ENCODE measurements at places on chromosomes 7 and 10.

DNA sequence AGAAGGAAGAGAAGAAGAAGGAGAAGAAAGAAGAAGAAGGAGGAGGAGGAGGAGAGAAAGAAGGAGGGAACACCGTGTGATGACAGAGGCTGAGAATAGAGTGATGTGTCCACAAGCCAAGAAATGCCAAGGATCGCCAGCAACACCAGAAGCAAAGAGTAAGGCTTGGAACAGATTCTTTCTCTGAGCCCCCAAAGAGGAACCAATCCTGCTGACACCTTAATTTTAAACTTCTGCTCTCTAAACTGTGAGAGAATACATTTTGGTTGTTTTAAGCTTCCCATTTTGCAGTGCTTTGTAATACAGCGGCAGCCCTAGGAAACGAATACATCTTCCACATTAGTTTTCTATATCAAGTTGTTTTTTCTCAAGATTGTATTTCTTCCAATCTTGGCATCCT is 13.9 kb upstream of the WNT8B start:
- no peak for DNase-seq

GRCh38 chr10:60314069-60314940 is 75.4 kb downstream of the ANK3 start:
- no peak for DNase-seq

DNA sequence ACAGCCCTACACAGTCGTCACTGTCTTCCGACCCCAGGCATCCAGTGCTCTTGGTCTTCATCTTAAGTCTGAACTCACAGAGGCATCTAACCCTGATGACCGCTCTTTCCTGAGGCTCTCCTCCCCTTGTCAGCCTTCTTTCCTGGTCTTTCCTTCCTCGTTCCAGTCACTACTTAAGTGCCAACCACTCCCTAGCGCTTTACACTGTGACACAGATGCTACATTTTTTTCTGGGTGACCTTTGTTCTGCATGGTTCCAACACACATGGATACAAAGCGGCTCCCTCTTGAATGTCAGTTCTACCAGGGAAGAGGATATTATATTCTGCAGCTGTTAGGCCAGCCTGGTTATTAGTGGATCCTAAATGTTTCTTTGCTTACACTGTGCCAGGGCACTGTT is 12.7 kb downstream of the YWHAG start:
- DNase-seq = no peak

GRCh38 chr10:127048630-127049029 is 143.4 kb downstream of the DOCK1 start:
- no peak for DNase-seq

GRCh38 chr10:74738985-74739567 is 87.3 kb upstream of the KAT6B start:
- DNase-seq = no peak

DNA sequence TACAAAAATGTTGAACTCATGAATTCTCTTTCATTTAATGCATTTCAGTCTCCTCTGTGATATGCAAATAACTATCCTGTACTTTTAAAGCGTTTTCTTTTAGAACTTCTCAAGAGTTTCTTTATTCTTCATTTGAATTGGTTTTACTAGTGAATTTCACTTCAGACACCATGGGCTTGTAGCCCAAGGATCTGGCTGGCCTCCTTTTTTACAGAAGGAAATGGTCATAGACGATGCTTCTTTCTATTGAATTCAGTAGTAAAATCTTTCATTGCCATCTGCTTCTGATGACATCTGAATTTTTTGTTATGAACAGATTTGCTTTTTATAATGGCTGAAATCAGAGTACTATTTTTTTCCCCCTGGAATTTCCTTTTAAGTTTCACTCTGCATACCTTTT is 135.2 kb upstream of the ETV1 start:
- no peak for DNase-seq

- DNase-seq = no peak
Measured at GRCh38 chr10:20034732-20035131, 218.5 kb downstream of the PLXDC2 start.

GRCh38 chr7:1737956-1738355 is 67.9 kb downstream of the ELFN1 start:
- no peak for DNase-seq

DNA sequence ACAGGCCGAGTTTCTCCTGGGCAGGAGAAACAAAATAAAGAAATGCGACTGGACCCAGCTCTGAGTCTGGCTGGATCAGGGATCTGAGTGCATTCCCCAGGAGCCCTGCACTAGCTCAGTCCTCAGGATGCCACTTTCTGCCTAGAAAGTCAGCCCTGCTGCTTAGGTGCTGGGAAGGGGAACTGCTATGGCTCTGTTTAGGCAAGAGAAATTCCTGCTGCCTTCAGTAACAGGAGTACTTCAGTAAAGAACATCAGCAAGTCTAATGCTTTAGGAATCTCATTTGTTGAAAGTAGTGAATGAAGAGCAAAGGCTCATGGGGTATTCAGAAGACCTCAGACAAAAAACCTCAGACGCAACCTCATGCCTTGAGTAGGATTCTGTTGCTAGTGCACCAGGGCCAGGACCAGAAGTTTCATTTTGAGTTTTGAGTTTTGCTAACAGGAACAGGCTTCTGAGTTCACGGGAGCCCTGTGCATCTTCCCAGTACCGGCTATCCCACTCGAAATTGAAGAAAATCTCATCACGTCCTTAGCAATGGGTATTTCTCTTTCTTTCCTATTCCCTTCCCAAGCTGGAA is 170.8 kb upstream of the CDCA7L start:
- DNase-seq = no peak

- no peak for DNase-seq
Measured at GRCh38 chr10:65846541-65846940, 1079.3 kb upstream of the LRRTM3 start.

GRCh38 chr10:17244700-17245365 is 16.8 kb downstream of the VIM start:
- DNase-seq = no peak

- DNase-seq = no peak
Measured at GRCh38 chr10:62640411-62640810, 164.1 kb upstream of the ADO start.

DNA sequence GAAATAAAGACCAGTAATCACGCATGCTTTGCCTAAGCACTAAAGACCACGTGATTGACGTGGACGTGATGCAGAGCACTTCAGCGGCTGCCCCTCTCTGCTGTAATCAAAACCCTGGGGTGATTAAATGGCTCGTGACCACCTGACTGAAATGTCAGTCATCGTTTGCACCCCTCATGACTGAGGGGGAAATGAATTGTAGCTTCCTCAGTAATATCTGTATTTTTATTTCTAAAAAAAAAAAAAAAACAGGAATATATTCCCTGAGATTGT is 148.1 kb upstream of the RSU1 start:
- no peak for DNase-seq

DNA sequence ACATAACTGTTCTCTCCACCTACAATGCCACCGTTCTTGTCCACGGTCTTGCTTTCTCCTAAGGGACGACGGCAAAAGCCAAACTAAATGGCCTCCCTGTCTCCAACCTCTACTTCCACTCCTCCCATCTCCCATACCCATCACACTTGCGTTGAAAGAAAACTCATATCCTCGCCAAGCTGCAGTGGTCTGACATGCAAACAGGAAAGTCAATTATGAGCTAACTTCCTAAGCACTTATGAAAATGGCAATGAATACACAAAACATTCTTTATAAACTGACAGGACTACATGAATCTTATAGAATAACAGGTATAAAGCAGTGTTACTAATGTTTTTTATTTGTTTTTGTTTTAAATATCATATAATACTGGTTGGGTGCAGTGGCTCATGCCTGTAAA is 46.4 kb downstream of the TYW1B start:
- DNase-seq = no peak

- no peak for DNase-seq
Measured at GRCh38 chr10:49055221-49055849, 60.0 kb downstream of the VSTM4 start.

Data from stimulated activated CD4-positive, alpha-beta T cell treated with anti-CD3 and anti-CD28 coated beads, Interleukin-2, amount 100 ng/mL, for 4 hours (primary cell).